ENCODE measurements at places on chromosomes 2 and 18.
A peak's percentile ranks its signal among the peaks of the same experiment; 100 is the strongest.

DNA sequence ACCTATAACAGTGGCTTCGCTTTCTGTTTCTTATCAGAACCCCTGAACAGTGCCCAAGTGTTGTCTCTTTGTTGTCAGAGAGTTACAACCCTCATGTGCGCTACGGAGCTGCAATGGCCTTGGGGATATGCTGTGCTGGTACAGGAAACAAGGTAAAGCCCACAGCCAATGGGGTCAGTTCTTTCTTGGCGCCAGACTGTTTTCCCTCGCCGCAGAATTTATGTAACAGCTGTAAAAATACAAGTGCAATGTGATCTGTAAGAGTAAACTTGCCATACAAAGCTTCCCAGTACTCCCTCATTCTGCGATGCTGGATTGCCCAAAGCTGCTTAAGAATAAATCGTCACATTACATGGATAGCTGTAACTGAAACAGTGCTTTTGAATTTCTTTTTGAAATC lies 13.9 kb upstream of the HTR2B start:
- DNase-seq, result no peak

DNA sequence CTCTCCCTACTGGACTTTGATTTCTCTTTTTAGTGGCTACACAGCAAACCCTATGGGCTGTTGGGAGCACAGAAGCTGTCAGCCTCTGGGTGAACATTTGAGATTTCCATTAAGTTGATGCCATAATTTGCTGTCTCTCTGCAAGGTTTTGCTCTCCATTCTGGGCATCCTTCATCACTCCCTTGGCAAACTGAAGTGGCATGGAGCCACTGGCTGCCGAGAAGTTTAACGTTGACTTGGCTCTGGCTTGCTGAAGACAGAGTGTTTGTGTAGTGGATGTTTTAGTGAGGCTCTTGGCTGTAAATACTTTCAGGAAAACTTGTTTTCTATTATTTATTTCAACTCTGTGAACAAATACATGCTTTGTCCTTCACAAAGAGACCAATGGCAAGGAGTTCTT lies 91.5 kb downstream of the ALK start:
- DNase-seq, result peak; percentile 13

GRCh38 chr2:119947535-119947934 lies 65.3 kb upstream of the EPB41L5 start:
- DNase-seq, result no peak

DNA sequence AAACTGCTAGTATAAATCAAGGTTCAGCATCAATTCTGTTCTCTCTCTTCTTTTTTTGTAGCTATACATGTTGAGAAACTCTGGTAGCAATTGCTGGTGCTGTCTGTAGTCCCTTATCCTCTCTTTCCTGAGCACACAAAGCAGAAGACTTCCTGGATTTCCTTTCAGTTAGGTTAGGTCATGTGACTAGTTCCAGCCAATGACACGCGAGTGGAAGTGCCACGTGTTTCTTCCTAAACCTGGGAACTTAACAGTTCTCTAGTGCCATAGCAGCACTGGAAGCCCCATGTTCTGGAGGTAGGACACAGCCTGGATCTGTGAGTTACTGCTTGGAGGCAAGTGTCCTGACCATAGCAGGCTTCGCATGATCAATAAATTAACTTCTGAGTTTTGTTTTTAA lies 125.9 kb downstream of the PLA2R1 start:
- DNase-seq, result no peak

DNA sequence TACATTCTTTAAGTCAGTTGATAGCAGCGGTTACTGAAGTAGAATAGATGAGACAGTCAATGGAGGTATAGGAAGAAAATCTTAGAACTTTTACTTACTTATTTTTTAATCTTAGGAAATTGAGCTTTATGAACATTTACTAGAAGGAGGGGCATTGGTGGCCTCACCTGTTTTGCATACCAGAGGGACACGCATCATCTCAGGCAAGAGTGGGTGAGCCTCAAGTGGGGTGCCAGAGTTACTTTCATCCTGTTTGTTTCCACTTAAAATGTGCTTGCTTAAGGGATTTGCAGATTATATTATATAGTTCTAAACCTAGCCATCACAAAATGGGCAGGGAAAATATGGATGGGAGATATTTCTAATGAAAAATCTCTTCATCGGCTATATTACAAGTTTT lies 61.6 kb downstream of the WDR7 start:
- no peak for DNase-seq

- no peak for DNase-seq
Observed at GRCh38 chr2:197575987-197576386, 60.1 kb downstream of the MOB4 start.
